ENCODE measurements at places on chromosomes 3 and 15. TPM values are rescaled to one million over a fixed set of nuclear protein-coding genes. Genes with fewer than 3 reads are reported as not detected.

GRCh38 chr15:64460724-64461720, 644 bp downstream of the ZNF609 start:
- H3K4me1 ChIP-seq, result peaks cover 69% of the 10 kb centered on the region
- H3K27me3 ChIP-seq, result no peaks in the 10 kb centered on the region
- peak overlapping the region; percentile 79 for H3K27ac ChIP-seq
- DNase-seq, result peak; percentile 57
- peak overlapping the region; percentile 51 for H3K4me3 ChIP-seq
- no peaks in the 10 kb centered on the region for H3K36me3 ChIP-seq

DNA sequence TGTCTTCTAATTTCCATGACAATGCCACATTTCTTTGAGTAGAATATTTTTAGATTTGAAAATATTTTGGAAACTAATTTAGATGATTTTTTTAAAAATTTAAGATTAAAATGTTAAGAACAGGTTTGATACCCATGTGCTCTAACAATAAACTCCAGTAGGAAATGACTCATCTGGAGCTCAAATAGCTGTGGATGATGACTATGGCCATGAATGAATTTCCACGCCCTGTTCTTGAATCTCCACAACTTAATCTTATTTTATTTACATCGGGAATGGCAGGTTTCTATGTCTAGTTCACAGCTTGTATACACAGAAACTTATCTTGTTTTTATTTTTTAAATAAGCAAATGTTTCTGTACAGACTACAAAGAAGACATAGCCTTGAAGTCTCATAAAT, 726.8 kb downstream of the NAALADL2 start:
- H3K4me1 ChIP-seq, result no peaks in the 10 kb centered on the region
- H3K36me3 ChIP-seq, result no peaks in the 10 kb centered on the region
- no peak overlapping the region for H3K4me3 ChIP-seq
- H3K27ac ChIP-seq, result no peak overlapping the region
- no peak for DNase-seq
- H3K27me3 ChIP-seq, result no peaks in the 10 kb centered on the region

DNA sequence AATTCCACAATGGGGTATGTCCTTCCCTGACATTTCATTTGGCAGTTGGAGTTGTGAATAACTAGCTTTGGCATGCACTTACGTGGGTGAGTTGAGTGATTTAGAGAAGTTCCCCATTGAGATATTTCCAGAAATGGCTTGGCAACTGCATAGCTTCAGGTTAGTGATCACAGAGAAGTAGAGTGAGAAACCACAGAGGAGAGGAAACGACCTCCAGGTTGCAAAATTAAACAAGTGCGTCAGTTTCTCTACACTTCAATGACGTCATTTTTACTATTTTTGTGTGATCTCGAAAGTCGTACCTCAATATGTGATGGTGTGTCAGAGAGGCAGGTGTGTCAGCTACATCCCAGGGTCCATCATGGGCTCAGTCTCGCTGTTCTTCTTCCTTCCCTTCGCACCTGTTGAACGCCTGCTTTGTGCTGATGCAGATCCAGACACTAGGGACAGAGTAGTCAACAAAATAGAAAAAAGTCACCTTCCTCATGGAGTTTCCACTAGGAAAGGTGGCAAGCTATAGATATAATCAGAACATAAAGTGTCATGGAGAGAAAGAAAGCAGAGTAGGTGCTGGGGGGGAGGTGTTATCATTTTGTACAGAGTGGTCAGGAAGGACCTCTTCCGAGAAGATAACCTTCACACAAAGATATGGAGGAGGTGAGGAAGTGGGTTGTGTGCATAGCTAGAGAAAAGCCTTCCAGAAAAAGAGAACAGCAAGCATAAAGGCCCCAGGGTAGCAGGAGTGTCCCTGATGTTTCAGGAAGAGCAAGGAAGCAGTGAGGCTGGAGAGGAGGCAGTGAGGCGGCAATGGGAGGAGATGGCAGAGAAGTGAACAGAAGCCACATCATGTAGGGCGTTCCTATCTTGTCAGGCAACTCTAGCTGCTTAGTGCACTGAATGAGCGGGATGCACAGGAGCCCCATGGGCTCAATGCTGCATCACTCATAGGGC, 75.6 kb downstream of the MCTP2 start:
- no peak overlapping the region for H3K4me3 ChIP-seq
- no peak for DNase-seq
- no peaks in the 10 kb centered on the region for H3K27me3 ChIP-seq
- peaks cover 31% of the 10 kb centered on the region for H3K36me3 ChIP-seq

Gene FMN1
- 32.6 TPM for total RNA-seq

- H3K27ac ChIP-seq, result no peak overlapping the region
- peaks cover 8% of the 10 kb centered on the region for H3K4me1 ChIP-seq
- no peak for DNase-seq
- no peaks in the 10 kb centered on the region for H3K36me3 ChIP-seq
- H3K4me3 ChIP-seq, result no peak overlapping the region
These were observed 85.5 kb downstream of the NCEH1 start for GRCh38 chr3:172625404-172625803.

Gene SNRK
- total RNA-seq, result 45.9 TPM

DNA sequence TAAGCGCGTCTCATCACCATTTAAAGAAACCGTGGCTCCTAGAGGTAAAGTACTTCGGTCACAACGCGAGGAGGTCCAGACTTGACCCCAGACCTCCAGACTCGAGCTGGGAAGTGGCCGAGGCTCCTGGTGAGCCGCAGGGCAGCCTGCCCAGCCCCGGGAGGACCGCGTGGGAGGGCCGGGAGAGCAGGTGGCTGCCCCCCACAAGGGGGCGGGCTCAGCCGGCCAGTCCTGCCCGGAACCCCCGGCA, at the start of gene SLC27A2:
Gene SLC27A2 (plus strand): TSS at position 228 of the 250 bp plus-strand sequence. CDS start 232 bp downstream, outside the sequence.
- peaks cover 21% of the 10 kb centered on the region for H3K27me3 ChIP-seq
- peak; percentile 89 for DNase-seq
- H3K4me1 ChIP-seq, result peaks cover 21% of the 10 kb centered on the region
- no peaks in the 10 kb centered on the region for H3K36me3 ChIP-seq
- no peak within 1 kb of the TSS for H3K27ac ChIP-seq

DNA sequence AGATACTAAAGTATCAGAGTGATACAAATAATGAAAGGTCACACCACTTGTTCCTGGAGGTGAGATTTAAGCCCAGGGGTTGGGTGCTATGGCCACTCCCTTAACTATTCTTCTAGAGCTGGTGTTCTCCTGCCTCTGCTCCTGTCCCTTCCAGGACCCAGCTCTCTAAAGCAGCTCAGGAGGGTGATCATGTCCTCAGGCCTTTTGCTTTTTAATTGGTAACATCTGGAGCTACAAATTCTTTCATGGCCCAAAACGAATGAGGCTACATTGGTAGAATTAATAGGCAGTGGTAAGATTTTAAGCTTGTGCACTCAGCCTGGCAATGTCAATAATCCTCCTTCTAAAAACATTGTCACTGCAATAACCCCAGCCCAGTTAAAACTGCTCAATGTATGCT, 38.2 kb upstream of the CNOT10 start:
- H3K4me3 ChIP-seq, result no peak overlapping the region
- H3K36me3 ChIP-seq, result no peaks in the 10 kb centered on the region
- H3K27ac ChIP-seq, result no peak overlapping the region
- H3K27me3 ChIP-seq, result no peaks in the 10 kb centered on the region

Gene C3orf22
- not detected for total RNA-seq

DNA sequence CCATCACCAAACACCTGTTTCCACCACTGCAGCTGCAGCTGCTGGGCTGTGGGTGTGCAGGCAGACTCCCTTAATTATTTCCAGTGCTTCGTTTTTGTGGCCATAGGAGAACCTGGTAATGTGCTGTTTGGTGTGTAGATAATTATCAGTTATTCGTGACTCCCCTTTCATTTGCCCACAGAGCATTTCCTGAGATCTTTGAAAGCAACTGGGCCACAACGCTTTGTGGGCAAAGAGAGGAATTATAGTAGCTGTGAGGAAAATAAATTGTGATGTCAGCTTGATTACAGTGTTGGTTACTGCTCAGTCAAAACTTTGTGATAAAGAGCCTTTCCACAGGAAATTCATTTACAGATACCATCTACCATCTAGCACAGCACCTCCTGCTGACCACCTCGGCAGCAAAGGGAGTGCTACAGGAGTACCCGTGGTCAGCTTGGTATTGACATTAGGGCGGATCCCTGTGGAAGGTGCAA, 193.3 kb upstream of the SLCO3A1 start:
- no peak for DNase-seq
- H3K27ac ChIP-seq, result no peak overlapping the region
- no peaks in the 10 kb centered on the region for H3K4me1 ChIP-seq
- H3K27me3 ChIP-seq, result peaks cover 25% of the 10 kb centered on the region
- no peak overlapping the region for H3K4me3 ChIP-seq

GRCh38 chr3:107973961-107974360, 116.9 kb downstream of the CD47 start:
- H3K4me1 ChIP-seq, result no peaks in the 10 kb centered on the region
- no peaks in the 10 kb centered on the region for H3K27me3 ChIP-seq

DNA sequence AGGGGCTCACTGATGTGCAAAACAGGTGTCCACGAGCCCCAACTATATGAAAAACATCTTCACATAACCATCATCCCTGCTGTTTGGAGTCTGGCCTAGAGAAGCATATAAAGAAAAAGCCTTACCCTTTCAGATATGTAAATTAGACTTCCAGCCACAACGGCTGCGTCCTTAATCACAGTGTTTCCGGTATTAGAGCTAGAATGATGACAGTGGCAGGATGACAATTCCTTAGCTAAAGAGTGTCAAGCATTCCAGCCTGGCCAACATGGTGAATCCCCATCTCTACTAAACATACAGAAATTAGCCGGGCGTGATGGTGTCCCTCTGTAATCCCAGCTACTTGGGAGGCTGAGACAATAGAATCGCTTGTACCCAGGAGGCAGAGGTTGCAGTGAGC, 19.5 kb upstream of the SAMD7 start:
- no peak for DNase-seq
- no peaks in the 10 kb centered on the region for H3K36me3 ChIP-seq
- H3K27ac ChIP-seq, result no peak overlapping the region

- no peak for DNase-seq
- H3K4me3 ChIP-seq, result no peak overlapping the region
- no peaks in the 10 kb centered on the region for H3K27me3 ChIP-seq
These were observed 284.9 kb downstream of the UACA start for GRCh38 chr15:70478251-70478990.

Gene ESYT3
- total RNA-seq, result 44.4 TPM

Gene MELTF
- total RNA-seq, result 8.4 TPM

DNA sequence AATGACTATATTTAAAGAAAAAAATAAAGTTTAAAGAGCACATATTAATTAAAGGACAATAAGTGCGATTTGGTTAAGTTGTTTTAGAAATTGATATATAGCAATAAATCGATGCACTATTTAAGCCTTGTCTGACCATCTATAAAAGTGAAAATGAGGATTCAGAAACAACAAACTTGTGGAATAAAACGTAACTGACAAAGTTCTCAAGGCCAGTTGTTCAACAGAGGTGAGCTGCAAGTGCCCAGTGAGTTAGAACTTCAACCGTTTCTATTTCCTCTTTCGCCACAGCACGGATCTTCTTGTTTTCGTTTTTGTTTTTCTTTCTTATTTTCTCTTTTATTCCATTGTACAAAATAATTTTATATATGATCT, 724.9 kb upstream of the ARRDC4 start:
- no peaks in the 10 kb centered on the region for H3K27me3 ChIP-seq
- H3K36me3 ChIP-seq, result no peaks in the 10 kb centered on the region
- H3K4me1 ChIP-seq, result peaks cover 5% of the 10 kb centered on the region
- H3K27ac ChIP-seq, result no peak overlapping the region

DNA sequence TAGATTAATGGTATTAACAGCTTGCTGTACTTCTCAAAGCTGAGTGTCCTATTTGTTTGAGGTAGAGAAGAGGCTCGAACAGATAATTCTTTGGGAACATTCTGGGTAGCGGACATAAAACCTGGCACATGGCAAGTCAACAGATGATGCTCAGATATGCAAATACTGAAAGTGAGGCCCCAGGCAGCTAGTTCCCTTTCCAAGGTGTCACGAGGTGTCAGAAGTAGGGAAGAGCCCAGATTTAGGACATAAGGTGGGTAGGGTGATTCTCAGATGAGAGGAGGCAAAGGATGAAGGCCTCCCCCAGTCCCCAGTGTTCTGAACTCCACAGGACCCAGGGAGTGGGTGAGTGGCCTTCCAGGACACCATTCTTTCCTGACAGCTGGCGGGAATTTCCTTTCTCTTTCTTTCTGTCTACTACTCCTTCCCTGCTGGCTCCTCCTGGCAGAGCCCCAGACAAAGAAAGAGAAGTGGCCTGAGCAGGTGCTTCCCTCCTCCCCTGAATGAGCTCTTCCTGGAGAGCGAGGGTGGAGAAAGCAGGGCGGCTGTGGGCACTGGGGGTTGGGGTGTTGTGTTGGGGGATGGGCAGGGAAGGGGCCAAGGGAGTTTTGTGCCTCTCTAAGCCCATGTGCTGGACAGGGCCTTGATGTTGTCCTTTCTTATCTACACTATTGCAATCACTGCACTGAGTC, 87.5 kb downstream of the CORO2B start:
- H3K27ac ChIP-seq, result no peak overlapping the region
- H3K4me1 ChIP-seq, result no peaks in the 10 kb centered on the region
- no peaks in the 10 kb centered on the region for H3K36me3 ChIP-seq
- H3K27me3 ChIP-seq, result no peaks in the 10 kb centered on the region
- DNase-seq, result no peak

Gene ADCY5
- 5.7 TPM for total RNA-seq

GRCh38 chr3:174116421-174116820, 718.9 kb downstream of the NLGN1 start:
- no peaks in the 10 kb centered on the region for H3K36me3 ChIP-seq
- H3K4me3 ChIP-seq, result no peak overlapping the region
- H3K27me3 ChIP-seq, result no peaks in the 10 kb centered on the region
- H3K27ac ChIP-seq, result no peak overlapping the region
- no peaks in the 10 kb centered on the region for H3K4me1 ChIP-seq

Gene CD96
- total RNA-seq, result 2.9 TPM

GRCh38 chr3:39981547-39982184, 172.3 kb downstream of the MYRIP start:
- no peak for DNase-seq
- H3K27ac ChIP-seq, result no peak overlapping the region
- no peak overlapping the region for H3K4me3 ChIP-seq
- H3K27me3 ChIP-seq, result no peaks in the 10 kb centered on the region
- H3K36me3 ChIP-seq, result no peaks in the 10 kb centered on the region
- H3K4me1 ChIP-seq, result no peaks in the 10 kb centered on the region

GRCh38 chr3:191399918-191400317, 61.0 kb upstream of the PYDC2 start:
- peaks cover 8% of the 10 kb centered on the region for H3K36me3 ChIP-seq
- H3K27me3 ChIP-seq, result no peaks in the 10 kb centered on the region
- no peak for DNase-seq

GRCh38 chr3:46442576-46443530, 21.9 kb downstream of the LTF start:
- no peak overlapping the region for H3K4me3 ChIP-seq
- peaks cover 44% of the 10 kb centered on the region for H3K36me3 ChIP-seq
- H3K27ac ChIP-seq, result peak overlapping the region; percentile 24
- DNase-seq, result peak; percentile 59
- H3K4me1 ChIP-seq, result no peaks in the 10 kb centered on the region

Gene GABRR3
- not detected for total RNA-seq

GRCh38 chr3:148873977-148874376, 8.9 kb downstream of the CPA3 start:
- H3K27ac ChIP-seq, result no peak overlapping the region
- no peaks in the 10 kb centered on the region for H3K27me3 ChIP-seq
- no peak overlapping the region for H3K4me3 ChIP-seq
- no peaks in the 10 kb centered on the region for H3K36me3 ChIP-seq

Gene CP
- 5.8 TPM for total RNA-seq

Gene UROC1
- not detected for total RNA-seq

GRCh38 chr15:83443076-83443847, 3.9 kb upstream of the SH3GL3 start:
- H3K4me1 ChIP-seq, result peaks cover 17% of the 10 kb centered on the region
- H3K27ac ChIP-seq, result no peak overlapping the region
- no peak overlapping the region for H3K4me3 ChIP-seq
- no peak for DNase-seq
- no peaks in the 10 kb centered on the region for H3K36me3 ChIP-seq
- H3K27me3 ChIP-seq, result peaks cover 7% of the 10 kb centered on the region

Gene MANF
- 187 TPM for total RNA-seq

Gene GRK7
- not detected for total RNA-seq

Gene SNTN
- not detected for total RNA-seq

Gene IFT80
- 27.9 TPM for total RNA-seq

Gene IGSF11
- total RNA-seq, result 0.06 TPM

Measured in left lung (tissue), 14 donors.